ENCODE measurements at places on chromosomes 7 and 10.

GRCh38 chr7:86863452-86863851 lies 196.0 kb downstream of the ELAPOR2 start:
- no peak for DNase-seq

DNA sequence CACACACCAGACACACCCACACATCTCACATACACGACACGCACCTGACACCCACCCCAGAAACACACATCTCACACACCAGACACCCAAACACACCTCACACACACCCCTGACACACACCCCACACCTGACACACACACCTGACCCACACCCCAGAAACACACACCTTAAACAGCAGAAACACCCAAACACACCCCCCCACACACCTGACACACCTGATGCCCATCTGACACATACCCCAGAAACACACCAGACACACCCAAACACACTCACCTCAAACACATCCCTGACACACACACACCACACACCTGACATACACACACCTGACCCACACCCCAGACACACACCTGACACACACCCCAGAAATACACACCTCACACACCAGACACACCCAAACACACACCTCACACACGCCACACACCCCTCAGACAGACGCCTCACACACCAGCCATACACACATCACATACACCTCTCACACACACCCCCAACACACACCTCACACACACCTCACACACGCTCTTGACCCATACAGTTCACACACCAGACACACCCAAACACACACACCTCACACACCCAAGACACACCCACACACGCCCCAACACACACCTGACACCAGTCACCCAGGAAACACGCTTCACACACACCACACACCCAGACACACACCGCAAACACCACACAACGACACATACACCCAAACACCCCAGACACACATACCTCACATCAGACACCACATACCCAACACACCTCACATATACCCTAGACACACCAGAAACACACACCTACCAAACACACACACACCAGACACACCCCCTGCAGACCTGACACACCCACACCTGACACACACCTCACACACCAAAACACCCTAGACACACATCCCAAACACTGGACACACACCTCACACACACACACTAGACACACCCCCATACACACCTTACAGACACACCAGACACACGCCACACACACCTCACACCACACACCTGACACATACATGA lies 1.7 kb upstream of the CALY start:
- no peak for DNase-seq

GRCh38 chr7:142560166-142560565 lies 189.1 kb upstream of the PRSS1 start:
- no peak for DNase-seq

GRCh38 chr10:59877191-59877671 lies 29.1 kb downstream of the CCDC6 start:
- DNase-seq = no peak

GRCh38 chr10:48439581-48440041 lies 133.1 kb downstream of the MAPK8 start:
- no peak for DNase-seq

- no peak for DNase-seq
Observed at GRCh38 chr7:81769891-81770727, at the start of gene HGF. HGF (minus strand) TSS chr7:81770047; CDS start chr7:81769971, 76 bp downstream.

DNA sequence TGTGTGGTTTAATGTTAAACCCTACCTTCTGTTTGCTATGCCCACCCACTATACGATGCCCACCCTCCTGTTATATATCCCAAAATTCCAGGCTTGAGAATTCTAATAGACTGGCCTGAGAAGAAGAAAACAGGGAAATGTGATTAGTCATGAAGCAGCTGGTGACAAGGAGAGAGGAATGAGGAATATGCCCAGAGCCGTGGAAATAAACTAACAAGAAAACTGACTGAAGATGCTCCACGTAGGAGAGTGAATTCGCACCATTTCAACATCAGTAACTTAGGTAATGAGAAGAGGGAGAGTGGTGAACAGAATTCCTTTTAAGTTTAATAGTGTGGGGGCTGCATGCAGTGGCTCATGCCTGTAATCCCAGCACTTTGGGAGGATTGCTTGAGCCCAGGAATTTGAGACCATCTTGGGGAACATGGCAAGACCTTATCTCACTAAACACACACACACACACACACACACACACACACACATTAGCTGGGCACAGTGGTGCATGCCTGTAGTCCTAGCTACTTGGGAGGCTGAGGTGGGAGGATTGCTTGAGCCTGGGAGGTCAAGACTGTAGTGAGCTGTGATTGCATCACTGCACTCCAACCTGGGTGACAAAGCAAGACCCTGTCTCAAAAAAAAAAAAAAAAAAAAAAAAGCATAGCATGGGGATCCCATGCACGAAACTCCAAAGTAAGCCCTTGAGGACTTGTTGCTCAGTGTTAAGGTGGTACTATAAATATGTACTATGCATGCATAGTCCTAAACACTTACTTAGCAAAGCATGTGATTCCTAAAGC lies 16.1 kb upstream of the SYPL1 start:
- no peak for DNase-seq

DNA sequence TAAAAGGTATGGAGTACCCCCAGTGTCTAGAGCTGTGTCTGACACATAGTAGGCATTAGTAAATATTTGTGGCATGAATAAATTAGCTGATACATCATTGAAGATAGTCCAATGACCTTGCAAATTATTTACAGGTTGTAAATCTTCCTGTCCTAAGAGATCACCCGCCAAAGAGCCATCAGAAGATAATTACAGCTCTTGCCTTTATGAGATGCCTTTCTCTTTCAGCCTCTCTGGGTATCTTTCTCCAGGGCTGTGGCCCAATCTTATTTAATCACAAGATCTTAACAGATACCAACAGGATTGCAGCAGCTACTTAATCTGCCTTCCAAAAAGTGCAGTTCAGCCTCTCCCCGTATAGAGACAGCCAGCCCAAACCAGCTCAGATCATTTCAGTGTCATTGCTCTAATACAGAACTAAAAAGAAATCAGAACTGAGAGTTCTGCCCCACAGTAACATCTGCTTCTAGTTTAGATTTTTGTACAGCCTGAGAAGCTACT lies 41.5 kb downstream of the MYOF start:
- no peak for DNase-seq

DNA sequence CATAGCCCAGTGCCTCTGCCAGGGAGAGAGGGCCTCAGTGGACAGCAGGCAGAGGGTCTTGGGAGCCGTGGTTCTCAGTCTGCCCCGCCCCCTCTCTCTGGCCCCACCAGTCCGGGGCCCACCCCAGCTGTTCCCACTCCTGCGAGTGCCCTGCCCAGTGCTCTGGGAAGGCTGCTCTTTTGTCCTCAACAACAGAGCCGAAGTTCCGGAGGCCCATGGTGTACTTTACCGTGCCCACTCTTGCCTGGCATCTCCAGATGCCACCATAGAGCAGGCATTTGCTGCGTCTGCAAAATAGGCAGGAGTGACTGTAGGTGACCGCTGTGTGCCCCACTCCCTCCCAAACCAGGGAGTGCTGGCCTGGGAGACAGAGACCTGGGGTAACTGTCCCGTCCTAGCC lies 29.3 kb upstream of the PCBD1 start:
- no peak for DNase-seq

Data from stimulated activated CD8-positive, alpha-beta memory T cell treated with anti-CD3 and anti-CD28 coated beads, Interleukin-7, amount 100 ng/mL, for 48 hours (primary cell).